ENCODE measurements at places on chromosomes 2 and 18.

DNA sequence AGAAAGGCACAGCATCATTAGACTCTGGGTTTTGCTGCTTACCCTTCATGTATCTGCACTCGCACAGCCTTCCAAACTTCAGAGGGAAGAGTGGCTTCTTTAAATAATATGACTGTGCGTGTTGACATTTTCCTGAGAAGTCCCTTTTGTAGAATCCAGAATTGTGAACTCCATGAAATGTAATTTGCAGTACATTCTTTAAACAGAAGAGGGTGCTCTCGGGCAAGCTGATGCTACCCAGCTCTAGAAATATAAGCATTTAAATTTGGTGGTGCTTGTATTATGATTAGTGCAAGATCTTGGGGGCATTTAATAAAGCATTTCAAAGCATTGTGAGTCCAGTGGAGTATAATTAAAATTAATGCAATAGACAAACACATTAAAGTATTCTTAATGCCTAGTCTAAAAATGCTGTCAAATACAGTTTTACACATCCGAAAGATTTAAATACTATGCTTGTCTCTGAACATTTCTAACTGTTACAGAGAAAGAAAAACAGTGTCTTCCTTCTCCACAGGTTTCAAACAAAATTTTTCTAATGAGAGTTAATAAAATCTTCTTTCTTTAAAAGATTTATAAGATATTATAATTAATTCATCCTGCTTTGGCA lies 17.3 kb upstream of the GTF2A1L start:
- DNase-seq, result no peak

DNA sequence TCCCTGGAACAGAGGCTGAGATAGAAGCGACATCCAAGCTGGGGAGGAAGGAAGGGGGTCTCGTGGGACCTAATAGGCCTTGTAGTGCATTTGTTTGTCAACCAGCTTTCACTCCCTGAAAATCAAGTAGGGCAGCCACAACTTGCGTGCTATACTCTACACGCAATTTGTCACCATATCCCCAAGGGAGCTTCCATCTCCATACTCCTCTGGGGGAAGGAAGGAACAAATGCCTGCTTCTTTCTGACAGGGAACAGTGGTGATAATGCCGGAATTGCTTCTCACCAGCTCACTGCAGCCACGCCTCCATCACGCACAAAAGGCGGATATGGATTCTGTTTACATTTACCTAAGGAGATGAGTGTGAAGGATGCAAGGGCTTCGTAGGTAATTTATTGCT lies 213.4 kb downstream of the TMEM163 start:
- no peak for DNase-seq

GRCh38 chr2:28366496-28367282 lies 26.0 kb upstream of the FOSL2 start:
- DNase-seq, result no peak

DNA sequence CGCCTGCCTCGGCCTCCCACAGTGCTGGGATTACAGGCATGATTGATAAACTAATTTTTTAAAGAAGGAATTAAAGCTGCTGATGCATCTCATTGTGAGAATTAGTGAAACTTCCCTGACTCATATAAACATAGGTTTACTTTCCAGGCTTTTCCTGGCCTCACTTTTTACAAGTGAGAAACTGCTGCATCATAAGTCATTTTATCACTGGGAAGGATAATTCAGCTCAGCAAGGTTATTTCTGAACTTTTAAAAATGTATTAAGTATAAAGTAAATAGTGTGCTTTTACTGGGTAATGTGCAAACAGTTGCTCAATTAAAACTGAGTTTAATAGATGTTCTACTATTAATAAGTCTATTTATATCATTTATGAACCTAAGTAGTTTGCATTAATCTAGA lies 1130.3 kb upstream of the CDH2 start:
- DNase-seq, result no peak

DNA sequence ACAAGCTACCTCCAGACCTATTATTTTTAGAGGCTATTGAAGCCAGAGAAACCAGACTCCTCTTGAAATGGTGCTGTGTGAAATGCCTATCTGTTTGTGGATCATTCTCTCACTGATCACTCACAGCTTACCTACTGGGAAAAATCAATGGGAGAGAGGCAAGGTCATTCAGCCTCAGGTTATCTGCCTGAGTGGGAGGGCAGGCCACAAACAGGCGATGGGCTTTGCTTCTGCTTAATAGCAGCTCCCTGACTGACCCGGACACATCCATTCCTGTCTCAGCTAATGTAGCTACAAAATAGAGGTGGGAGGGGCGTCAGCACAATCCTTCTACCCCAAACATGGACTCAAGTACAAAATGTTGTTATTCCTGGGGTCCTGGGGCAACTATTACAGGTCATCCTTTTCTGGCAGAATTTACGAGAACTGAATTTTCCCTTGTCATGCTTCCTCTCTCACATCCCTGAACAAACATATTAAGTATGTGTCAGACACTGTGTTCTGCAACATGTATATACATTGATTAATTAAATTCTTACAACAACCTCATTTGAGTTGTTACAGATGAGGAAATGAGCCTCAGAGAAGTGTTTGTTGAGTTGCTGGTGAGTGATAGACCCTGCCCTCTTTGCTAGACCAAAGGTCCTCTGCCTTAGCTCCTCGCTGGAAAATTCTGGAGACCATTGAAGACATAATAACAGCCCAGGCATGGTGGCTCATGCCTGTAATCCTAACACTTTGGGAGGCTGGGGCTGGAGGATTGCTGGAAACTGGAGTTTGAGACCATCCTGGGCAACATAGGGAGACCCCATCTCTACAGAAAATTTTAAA lies 60.5 kb downstream of the CDK15 start:
- DNase-seq, result no peak

GRCh38 chr2:31058096-31059035 lies 79.9 kb downstream of the GALNT14 start:
- no peak for DNase-seq

DNA sequence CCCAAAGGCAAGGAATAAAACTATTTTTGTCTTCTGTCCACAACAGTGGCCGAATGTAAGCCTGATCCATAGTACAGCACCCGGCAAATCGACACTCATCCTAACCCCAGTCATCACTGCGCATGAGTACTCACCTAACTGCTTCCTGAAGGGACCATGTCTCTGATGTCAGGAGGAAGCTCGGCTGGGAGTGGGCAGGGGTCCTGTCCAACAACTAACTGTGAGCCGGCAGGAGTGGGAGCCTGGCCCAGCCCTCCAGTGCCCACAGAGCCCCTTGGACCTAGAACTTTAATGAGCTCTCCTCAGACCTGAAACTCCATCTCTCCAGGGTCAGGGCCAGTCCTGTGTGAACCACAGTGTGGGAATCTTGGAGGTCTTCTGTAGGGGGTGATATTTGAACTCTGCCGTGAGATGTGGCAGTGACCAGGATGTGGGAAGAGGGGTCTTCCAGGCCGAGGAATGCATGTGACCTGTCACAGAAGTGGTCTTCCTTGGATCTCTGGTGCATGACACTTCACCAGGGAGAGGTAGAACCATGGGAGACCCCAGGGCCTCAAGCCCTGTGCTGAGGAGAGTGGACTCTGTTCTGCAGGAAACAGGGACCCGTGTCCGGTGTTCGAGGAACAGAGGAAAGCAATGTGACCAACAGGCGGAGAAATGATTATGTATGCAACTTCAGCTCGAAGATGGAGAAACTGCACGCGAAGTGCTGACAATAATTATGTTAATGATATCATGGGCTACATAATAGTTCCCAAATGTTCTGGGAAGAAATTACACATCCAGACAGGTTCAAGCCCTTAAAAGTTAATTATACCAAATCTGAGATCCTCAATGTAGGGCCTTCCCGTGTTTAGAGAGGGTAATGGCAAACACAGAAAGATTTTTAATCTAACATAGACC lies 240.1 kb upstream of the HDAC4 start:
- no peak for DNase-seq

DNA sequence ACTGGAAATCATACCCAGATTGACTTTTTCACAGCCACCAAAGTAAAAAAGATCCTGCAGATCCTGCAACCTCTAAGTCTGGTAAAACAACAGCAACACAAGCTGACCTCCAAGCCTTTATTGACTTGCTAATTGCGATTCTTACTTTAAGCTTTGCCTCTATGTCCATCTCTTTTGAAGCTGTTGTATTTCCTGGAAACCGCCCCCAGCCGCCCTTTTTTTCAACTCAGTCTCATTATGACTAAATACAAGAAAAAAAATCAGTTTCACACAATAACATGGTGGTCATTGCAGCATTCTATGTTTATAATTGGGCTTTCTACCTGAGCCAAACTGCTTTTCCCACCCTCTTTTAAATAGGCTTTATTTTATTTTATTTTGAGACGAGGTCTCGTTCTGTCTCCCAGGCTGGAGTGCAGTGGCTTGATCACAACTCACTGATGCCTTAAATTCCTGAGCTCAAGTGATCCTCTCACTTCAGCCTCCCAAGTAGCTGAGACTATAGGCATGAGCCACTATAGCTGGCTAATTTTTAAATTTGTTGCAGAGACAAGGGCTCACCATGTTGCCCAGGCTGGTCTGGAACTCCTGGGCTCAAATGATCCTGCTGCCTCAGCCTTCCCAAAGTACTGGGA lies 76.2 kb downstream of the MOGAT1 start:
- DNase-seq, result no peak

DNA sequence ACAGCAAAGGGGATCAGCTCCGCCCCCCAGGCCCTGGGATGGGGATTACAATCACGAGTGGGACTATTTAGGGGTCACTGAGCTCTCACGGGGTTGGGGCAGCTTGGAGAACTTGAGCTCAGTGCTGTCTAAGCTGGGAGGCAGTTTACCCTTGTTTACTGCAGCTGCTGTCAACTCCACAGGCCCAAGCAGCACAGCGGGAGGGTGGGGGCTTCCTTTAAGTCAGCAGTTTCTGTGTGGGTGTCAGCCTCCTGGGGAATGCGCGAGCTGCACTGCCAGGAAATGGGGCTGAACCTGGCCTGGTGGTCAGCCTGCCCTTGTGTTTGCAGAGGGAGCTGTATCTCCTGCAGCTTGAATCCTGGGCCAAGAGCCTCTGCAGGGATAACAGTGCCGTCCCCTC lies 29.8 kb downstream of the TOGARAM2 start:
- DNase-seq, result peak; percentile 36

DNA sequence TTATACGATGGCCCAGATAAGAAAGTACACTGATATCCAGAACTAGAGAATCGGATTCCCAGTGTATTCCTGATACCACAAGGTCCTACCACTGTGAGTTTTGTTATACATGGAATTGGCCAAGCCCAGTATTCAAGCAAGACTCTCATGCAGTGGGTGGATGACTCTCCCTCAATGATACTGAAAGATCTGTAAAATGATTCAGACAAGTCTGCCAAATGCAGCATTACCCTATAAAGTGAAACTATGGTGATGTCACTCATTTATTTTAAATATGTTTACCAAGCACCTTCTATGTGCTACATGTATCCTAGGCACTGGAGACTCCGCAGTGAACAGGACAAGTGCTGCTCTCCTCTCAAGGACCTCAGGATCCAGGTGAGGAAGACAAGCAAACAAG lies 22.6 kb downstream of the MYO5B start:
- DNase-seq, result no peak

GRCh38 chr18:70195014-70195614 lies 10.4 kb downstream of the RTTN start:
- no peak for DNase-seq

- DNase-seq, result no peak
Observed at GRCh38 chr2:124609667-124610066, 584.6 kb downstream of the CNTNAP5 start.

DNA sequence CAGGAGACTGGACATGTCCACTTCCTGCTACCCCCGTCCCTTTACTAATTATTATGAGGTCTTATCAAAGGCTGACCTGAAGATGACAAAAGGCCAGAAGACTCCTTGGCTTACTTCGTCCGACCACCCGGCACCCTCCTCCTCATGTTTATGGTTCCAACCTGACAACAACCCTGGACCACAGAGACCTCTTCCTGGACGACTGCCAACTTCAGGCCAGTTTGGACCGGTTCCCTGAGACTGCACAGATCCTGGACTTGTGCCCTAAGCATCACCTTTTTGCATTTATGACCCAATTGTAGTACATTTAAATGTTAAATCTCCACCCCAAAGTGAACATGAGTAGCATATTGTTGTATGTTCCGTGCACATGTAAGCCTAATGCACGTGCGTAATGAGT lies 5.8 kb downstream of the DRC1 start:
- no peak for DNase-seq
